Retina (tissue), 1 donor: ENCODE measurements at places on chromosomes 6 and 20.
A peak's percentile ranks its signal among the peaks of the same experiment; 100 is the strongest.

DNA sequence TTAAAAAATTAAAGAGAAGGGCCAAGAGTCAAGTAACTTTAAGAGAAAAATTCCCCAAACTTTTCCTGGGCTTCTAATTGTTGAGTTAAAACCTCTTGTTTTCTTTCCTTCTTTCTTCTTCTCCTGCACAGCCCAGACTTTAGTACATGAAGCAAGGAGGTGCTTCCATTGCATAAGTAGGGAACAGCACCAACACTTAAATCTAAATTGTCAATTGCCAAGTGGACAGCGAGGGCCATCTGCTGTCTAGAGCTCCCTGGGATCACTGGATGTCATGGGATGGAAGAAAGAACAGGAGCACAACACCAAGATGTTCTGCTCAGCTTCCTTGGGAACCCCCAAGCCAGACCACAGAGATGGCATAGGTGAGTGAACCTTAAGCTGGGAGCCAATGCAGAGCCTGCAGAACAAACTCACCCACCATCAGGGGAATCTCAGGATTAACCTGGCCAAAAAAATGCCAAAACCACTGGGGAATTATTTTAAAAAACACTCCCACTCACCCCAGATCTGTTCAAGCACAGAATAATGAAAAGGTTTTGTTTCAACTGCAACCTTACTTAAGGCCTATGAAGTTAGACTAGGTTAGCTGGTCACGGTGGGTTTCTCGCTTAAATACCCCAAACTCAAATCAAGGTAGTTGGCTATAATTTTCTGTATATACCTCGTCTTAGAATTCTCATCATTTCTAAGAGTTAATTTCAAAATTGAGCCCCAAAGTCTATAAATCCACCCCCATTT lies 67.8 kb downstream of the TNFRSF21 start:
- no peak for DNase-seq

DNA sequence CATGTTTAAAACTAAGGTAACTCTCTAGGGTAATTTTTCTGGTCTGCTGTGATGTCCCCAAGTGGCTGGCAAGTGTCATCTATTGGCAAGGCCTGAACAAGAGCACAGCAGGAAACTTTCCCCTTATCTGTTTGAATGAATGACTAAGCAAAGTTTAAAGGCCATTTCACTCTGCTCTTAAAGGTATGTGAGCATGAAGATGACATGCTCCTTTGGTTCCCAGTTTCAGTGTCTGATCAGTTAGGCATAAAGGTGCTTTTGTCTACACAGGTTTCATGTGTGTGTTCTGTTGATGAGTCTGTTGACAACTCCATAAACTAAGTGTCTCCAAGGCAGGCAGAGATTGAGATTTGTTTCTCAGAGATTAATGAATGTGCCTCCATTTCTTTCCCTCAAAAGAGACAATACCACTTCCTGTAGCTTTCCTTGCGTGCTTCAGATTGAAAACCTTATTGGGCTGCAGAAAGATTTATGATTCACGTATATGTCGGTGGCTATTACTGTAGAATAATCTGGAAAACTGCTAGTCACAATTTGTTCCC lies 83.9 kb downstream of the MAP3K7 start:
- DNase-seq = no peak

GRCh38 chr6:149963212-149963461 lies 606 bp upstream of the ULBP1 start:
- no peak for DNase-seq

- DNase-seq = no peak
These were observed 114.7 kb upstream of the GMDS start for GRCh38 chr6:2360126-2360525.

DNA sequence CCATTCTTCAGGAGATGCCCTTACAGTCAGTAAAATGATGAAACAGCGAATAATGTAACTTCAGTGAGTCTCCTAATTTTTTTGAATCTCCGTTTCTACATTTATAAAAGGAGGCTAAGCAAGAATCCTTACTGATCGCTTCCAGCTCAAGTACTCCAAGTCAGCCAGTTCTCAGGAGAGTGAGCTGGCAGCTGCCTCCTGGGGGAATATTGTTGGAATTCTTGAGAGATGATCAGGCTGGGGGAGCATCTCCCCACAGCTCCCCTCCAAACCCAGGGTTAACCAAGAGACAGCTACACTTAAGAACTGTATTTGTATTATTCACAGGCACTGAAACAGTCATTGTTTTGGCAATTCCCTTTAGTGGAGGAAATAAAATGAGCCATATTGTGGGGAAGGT lies 89.1 kb upstream of the PCSK2 start:
- DNase-seq = no peak

- DNase-seq = no peak
These were observed 12.3 kb upstream of the DEFB112 start for GRCh38 chr6:50062051-50062450.

GRCh38 chr6:6331946-6332601 lies 11.6 kb upstream of the F13A1 start:
- DNase-seq = no peak

- no peak for DNase-seq
These were observed 3.9 kb upstream of the KCNS1 start for GRCh38 chr20:45104786-45105185.

GRCh38 chr6:108585359-108585758 lies 24.6 kb downstream of the FOXO3 start:
- DNase-seq = no peak

- no peak for DNase-seq
These were observed 569 bp upstream of the CDC5L start for GRCh38 chr6:44386929-44387345.

DNA sequence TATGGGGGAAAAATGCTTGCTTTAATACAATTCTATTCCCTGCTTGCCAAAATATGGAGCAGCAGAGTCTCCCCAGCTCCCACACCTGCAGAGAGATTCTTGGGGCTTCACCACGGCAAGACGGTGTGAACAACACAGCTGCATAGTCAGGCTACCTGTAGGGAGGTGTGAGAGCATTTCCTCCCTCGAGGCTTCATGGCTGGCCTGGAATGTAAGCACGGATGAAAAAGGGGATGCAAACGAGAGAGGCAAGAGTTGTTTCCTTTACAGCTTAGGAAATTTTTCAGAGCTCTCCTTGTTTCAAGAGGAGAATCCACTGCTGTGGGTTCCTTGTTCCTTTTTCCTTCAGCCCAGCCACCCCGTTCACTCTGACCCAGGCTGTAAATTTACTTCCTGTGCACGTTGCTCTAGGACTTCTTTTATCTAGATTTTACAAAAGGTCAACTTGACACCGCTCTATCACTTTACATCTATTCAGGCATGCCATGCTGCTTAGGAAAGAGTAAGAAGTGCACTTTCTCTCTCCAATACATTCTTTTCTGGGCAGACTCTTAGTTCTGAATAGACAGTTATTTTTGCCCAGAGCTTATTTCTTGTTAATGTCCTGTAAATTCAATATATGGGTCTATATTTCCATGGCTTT lies 197.1 kb downstream of the KHDC1L start:
- DNase-seq = no peak

DNA sequence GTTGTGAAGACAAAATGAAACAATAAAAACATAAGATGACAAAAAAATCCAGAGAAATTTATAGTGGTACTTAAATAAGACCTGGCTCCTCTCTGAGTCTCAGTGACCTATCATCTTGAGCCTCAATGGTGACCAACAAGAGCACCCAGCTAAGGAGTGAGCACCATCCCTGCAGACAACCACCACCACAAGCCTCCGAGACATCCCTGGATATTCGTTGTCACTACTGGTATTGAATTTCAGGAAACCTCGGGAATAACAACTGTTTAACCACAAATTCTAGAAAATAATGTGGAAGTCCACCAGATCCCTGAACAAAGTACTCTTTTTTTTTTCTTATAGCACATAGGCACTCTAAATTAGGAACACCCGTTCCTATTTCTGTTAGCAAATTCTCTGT lies 32.2 kb upstream of the ADGRF5 start:
- DNase-seq = no peak

DNA sequence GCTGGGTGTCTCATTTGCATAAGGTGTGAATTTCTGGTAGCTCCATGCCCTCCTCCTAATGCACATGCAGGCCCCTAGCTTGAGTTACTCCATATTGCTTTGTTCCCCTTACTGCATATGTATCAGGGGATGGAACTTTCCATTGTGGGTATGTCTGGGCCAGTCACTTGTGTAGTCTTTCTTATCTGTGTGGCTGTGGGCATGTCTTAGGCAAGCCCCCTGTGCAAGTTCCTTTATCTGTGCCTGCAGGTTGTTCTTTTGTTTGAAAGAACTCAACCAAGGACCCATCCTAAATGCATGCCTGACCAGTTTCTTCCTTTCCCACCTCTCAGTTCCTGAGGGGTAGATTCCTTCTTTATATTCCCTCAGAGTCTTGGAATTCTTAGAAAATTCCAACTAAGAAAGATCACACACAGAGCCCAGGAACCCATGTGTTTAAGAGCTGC lies 23.6 kb downstream of the MBOAT1 start:
- no peak for DNase-seq

DNA sequence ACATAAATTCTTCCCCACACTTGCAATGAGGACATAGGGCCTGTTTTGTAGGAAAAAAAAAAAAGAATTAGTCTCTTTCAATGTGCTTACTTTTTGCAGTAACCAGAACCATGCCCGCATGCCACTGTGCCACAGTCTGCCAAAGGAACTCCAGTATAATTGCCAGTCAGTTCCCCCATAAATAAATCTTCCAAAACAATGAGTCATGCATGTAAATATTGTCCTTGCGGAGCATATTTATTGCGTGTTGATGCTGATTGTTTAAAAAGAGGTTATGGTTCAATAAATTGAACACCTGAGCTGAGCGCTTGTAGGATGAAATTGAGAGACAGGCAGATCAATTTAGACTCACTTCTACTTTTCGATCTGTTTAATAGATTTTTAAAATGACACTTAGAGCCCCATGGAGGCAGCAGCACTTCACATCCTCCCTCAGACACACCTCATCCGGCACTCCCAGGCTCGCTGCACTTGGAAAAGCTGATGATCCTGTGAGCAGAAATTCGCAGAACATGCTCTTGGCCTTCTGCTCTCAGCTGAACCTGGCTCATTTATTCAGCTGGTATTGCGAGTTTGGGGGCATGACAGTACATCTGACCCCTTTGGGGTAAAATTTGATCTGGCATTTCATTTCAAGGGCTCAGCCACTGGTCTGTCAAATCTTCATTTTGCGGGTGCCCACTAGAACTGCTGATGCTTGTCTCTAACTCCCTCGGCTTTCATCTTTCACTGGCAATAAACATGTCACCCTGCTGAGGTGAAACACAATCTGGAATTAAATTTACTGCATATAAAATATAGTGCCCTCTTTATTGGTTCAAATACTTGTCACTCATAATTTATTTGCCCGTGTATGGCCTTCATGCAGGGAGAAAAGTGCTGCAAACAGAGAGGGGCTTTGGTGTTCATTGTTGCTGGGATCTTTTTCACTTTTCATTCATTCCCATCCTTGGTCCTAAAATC lies 371.1 kb upstream of the POU3F2 start:
- DNase-seq = no peak

DNA sequence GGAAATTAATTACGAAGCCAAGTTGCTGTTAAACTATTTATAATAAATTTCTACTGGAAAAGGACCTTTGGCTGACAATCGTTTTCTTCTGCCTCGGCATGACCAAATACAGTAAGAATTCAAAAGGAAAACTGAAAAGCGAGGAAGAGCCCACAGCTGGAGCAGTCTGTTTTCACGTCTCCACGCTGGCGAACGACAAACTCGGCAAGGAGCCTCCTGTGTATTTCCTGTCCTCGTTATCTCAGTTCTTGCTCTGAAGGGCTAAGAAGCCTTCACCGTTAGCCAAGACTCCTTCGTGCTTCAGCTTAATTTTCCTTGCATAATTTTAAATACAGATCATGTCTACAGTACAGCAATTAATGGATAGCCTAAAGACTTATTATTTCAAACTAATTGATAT lies 214.3 kb upstream of the PLCB4 start:
- peak; percentile 38 for DNase-seq

DNA sequence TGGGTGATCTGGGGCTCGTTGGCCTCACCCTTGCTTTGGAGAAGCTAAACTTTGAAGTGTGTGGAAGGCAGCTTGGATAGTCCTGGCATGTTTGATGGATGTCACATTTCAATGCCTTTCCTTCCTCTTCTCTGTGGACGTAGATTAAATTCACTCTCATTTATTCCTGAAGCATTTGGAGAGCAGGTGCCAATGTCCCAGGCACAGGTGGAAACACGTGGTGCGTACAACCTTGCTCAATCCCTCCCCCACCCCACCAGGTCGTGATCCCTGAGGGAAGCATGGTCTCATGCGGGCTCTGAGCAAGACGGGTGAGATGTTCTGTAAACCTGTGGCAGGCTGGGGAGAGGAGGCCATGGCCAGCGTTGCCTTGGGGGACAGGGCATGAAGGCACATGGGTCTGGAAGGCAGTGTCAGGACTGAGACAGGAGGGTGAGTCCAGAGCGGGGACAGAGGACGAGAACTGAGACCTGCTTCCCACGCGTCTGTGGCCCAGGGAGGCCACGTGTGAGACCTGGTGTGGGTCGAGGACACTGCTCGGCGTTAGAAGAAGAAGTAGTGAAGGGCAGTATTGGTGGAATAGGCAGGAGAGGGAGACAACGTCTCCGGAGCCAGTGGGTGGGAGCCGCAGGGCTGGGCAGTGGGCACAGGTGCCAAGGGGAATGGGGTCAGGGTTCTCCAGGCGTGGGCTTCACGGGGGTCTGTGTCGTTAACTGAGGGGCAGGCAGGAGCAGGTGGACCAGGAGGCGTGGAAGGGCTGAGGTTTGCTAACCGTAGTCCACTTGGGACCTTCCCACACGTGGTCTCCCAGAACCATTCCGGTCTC lies 34.4 kb downstream of the SMOC2 start:
- no peak for DNase-seq

DNA sequence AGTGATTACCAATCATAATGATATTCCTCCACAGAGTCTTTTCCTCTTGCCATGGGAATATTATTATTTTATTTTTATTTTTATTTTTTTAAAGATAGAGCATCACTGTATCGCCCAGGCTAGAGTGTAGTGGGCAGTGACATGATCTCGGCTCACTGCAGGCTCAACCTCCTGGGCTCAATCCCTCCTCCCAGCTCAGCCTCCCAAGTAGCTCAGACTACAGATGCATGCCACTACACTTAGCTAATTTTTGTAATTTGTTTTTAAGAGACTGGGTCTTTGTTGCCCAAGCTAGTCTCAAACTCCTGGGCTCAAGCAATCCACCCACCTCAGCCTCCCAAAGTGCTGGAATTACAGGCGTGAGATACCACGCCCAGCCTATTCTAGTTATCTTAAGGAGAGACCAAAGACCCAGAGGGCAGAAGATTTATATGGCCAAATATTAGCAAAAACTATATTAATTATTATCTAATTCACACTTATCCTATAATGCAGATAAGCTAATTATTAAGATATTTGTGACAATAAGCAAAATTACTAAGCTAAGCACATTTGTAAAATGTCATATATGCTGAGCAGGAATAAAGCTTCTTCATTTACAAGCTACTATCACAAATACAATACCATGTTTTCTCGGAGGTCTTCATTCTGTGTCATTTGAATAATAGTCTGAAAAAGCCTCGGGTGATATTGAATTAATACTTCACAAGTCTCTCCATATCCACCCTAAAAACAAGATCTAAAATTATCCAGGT lies 63.5 kb downstream of the HACE1 start:
- DNase-seq = no peak

DNA sequence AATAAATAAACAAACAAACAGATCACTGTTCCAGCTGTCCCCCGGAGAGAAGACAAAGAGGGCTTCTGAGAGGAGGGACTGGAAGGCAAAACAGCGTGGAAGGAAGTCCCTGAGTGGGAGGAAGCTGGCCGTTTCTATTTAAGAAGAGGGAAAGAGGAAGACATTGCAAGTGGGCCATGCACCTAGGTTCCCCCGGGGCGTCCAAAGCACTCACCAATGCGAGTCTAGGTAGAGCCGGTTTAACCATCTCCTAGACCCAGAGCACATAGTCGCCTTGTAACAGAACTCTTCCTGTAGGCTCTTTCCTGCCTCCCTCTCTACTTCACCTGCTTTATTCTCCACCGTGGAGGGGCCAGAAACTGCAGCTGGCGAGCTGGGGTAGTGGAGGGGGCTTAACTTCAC lies 158.4 kb downstream of the ZDHHC14 start:
- no peak for DNase-seq
